ENCODE measurements at places on chromosomes 16 and 17.

GRCh38 chr17:46100590-46100989 is 92.6 kb downstream of the KANSL1 start:
- DNase-seq, result no peak

- no peak for DNase-seq
These were observed 226.7 kb upstream of the ELAC2 start for GRCh38 chr17:13244513-13244912.

DNA sequence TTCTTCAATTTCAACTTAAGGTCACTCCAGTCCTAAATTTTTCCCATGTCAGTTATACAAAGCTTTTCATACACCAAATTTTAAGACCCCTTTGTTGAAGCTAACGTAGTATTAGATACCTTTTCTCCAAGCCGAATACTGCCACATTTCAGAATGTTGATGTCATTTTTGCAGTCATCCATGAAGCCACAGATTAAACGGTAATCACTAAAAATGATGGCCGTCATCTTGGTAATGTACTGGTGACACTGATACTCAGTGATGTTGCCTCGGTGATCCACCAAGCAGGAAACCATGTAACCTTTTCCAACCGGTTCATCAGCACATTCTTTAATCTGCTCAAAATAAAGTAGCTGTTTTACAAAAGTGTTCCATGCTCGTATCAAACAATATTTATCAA is 82.1 kb upstream of the CLEC18B start:
- DNase-seq, result no peak

- no peak for DNase-seq
These were observed 10.2 kb upstream of the NFATC3 start for GRCh38 chr16:68074850-68075555.

- DNase-seq, result no peak
These were observed 59.4 kb downstream of the RTN4RL1 start for GRCh38 chr17:1965556-1966273.

DNA sequence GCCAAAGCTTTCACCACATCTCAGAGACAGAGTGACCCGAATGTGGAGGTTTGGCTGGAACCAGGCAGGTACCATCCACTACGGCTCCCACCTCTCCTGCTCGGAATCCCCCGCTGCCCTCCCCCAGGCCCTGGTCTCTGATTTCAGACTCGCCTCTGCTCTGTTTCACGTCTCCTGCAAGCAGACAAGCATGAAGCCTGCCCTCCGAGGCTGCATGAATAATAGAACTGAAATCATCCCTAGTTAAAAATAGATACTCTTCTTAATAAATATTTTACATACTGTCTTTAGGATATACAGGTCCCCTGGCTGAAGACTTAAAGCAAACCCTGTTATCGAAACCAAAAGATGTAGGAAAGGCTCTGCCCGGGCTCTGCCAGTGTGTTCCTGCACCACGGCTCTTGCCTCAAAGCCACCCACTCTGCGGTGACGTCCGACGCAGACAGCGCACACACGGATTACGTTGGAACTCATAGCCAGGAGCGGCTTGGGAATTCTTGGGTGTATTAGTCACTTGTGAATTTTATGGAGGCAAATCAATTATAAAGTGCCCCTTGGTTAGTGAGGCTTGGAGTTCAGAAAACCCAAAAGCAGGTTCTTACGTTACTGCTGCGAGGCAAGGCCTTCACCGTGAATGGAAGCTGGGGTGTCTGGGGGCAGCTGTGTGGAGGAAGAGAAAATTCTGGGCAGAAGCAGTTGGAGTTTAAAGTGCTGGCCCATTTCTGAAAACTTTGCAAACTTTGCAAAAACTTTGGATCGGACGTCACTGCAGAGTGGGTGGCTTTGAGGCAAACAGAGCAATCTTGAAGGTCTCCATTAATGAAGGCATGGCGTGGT is 25.6 kb upstream of the NPTX1 start:
- DNase-seq, result no peak

DNA sequence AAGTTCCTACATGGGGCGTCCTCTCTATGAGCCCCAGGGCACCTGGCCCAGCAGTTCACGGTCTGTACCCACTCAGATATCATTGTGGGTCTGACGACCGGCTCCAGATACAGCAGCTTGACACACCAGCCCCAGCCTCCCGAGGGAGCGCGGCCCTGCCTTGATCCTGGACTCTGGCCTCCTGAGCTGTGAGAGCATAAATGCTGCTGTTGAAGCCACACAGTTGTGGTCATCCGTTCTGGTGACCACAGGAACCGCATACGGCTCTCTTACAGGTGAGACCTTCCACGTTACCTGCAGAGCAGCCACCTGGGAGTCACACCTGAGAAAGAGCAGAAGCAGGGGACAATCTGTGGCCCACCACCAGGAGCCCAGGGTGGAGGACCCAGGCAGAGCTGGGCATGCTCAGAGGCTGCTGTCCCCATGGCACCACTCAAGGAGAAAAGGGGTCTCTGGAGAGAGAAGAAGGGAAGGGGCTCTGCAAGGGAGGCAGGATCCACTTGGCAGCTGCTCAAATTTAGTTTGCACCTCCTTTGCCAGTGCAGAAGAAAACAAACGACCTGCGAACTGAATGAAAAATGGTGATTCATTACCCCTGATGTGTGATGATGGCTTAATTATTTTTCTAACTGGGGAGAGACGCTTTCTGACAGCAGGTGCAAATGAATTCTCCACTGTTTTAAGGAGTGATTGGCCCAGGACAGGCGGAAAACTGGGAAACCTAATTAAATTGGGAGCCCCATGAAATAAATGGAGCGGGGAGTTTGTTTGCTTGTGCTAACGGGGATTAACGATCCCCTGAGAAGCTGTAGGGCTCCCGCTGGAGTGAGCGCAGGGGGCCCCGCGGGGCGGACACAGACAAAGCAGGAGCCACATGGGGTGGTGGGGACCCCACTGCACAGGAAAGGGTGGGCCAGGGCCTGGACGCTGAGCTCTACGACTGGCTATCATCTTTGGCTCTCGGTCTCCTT is 208.9 kb downstream of the RBFOX3 start:
- DNase-seq, result no peak

- DNase-seq, result no peak
These were observed 145.6 kb upstream of the CHMP6 start for GRCh38 chr17:80845863-80846671.

GRCh38 chr16:67229906-67230808 is 3.2 kb downstream of the TMEM208 start:
- no peak for DNase-seq

DNA sequence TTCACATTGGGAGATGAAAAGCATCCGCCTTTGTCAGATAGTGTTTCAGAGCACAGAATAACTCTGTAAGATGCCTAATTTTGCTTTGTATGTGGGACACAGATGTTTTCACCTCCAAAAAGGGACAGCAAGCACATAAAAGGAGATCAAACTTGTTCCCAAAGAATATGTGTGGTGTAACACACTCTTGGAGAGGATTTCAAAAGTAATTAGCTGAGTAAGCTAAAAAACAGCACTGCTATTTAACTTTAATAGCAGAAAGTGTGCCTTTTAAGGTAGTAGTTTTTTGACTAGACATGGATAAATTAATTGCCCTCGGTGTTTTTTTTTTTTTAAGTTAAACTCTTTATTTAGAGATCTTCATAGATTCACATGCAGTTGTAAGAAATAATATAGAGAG is 65.2 kb downstream of the COX10 start:
- no peak for DNase-seq

DNA sequence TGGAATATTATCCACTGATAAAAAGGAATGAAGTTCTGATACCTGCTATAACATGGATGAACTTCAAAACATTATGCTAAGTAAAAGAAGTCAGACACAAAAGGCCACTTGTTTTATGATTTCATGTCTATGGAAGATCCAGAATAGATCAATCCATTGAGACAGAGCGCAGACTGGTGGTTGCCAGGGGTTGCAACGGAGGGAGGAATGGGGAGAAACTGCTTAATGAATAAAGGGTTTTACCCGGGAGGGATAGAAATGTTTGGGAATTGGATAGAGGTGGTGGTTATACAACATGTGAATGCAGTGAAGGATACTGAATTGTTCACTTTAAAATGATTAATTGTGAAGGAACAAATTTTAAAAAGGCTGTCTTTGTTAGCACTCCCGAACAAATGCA is 30.2 kb downstream of the WDR59 start:
- no peak for DNase-seq

Measured in NCI-H1436 (cell line).